ENCODE measurements at places on chromosomes 7 and 10.

DNA sequence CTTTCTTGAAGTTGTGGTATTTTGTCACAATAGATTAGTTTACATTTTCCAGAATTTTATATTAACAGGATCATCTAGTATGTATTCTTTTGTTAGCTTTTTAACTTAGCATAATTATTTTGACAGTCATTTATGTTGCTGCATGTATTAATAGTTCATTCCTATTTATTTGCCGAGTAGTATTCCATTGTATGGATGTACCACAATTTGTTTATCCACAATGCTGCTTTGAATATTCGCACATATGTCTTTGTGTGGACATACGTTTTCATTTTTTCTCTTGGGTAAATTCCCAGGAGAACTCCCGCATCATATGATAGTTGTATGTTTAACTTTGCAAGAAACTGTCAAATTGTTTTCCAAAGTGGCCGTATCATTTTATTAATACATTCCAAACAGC is 115.7 kb downstream of the CPEB3 start:
- no peak for DNase-seq

GRCh38 chr7:41205600-41205999 is 497.3 kb downstream of the INHBA start:
- no peak for DNase-seq

DNA sequence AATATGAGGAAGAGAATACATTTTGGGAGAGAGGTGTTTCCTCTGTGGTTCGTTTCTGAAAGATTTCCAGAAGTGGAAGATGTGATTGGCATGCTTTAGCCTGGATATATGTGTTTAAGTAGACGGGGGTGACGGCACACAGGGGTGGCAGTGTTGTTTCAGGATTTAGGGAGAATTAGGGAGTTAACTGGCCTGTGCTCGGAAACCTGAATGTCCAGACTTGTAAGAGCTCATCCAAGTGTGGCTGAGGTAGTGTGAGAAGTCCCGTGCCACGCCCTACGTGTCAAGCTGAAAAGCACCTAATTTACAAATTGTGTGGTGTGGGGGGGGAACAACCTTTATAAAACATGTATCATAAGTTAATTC is 1.1 kb downstream of the RALA start:
- DNase-seq = peak; percentile 10

- no peak for DNase-seq
Observed at GRCh38 chr10:73780966-73781365, 882 bp upstream of the CHCHD1 start.

- DNase-seq = no peak
Observed at GRCh38 chr10:86486856-86487255, 34.7 kb downstream of the WAPL start.

Measured in T-helper 9 cell (primary cell).